ENCODE measurements at places on chromosomes 3 and 15.

GRCh38 chr3:8972639-8973038 is 9.4 kb upstream of the RAD18 start:
- DNase-seq: no peak

- no peak for DNase-seq
Observed at GRCh38 chr3:28856796-28857195, 424.1 kb upstream of the RBMS3 start.

GRCh38 chr3:42489937-42490227 is 12.6 kb upstream of the VIPR1 start:
- no peak for DNase-seq

DNA sequence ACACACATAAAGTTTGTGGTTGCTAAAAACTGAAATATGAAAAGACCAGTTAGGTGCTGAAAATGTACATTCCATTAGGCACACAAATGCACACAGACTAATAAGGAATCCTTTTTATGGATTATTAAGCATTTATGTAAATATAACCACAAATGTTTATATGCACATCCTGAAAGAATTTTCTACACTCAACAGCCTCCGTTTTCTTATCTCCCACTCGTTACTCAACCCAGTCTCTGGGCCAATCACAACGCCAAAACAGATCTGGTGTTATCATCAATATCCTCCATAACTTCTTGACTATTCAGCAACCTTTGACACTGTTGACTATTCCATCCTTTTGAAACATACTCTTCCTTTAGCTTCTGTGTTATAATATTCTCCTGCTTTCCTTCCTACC is 136.4 kb downstream of the ATP8B4 start:
- no peak for DNase-seq

Measured in G401 (cell line).